Cortex of kidney (tissue), 1 donor: ENCODE measurements at places on chromosomes 13 and 19.

GRCh38 chr19:50458396-50459066 is 17.8 kb upstream of the EMC10 start:
- no peak for DNase-seq

DNA sequence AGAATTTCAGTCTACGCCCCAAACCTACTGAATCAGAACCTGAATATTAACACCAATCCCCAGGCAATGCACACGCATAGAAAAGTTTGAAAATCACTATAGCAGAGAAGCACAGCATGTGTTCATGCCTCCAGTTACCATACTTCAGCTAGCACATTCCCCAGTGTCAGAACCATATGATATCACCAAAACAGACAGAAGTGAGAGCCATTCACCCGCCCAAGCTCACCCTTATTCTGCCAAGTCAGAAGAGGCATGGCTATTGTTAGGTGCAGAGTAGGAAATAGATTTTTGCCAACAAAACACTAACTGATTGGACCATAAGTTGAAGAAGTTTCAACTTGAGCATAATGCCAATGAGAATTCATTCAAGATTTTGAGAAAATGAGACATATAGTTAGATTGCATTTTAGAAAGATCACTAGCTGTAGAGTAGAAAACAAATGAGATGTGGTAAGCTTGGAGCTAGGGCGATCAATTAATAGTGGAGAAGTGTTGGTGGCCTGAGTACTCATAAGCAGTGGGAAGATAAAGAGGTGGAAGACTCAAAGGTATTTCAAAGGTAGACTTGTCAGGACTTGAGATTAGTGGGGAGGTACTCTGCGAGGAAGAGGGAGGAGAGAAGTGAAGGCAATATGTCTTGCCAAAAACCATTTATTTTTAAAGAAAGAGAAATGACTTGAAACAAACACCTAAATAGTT is 492.4 kb downstream of the SUCLA2 start:
- no peak for DNase-seq

- no peak for DNase-seq
Measured at GRCh38 chr19:38912600-38913514, 871 bp upstream of the CCER2 start.

DNA sequence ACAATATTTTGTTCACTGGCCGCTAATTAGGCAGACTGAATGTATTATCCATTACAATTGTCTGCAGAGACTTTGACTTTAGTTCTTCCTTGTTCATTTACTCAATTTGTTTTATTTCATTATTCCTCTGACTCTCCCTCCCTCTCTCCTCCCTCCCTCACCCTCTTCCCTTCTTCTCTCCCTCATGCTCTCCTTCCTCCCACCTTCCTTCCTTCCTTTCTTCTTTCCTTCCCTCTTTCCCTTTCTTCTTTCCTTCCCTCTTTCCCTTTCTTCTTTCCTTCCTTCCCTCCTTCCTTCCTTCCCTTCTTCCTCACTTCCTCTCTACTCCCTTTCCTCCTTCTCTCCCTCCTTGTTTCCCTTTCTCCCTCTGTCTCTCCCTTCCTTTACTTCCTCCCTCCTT is 1591.0 kb upstream of the SLC10A2 start:
- no peak for DNase-seq

GRCh38 chr13:43000676-43001075 is 8.6 kb upstream of the EPSTI1 start:
- no peak for DNase-seq
